Smooth muscle cell of trachea (primary cell): ENCODE measurements at places on chromosomes 3 and 15. TPM values are rescaled to one million over a fixed set of nuclear protein-coding genes. Genes with fewer than 3 reads are reported as not detected.

NR1I2 gene
- not detected in 2 replicates for total RNA-seq

EXD1 gene
- under 0.01 TPM in 1 of 2 replicates, not detected in the other for total RNA-seq

POC1A gene
- 5.5 and 15.0 TPM in 2 replicates for total RNA-seq

C2CD4B gene
- 0.15 TPM in 1 of 2 replicates, not detected in the other for total RNA-seq

NECTIN3 gene
- 73.0 and 75.8 TPM in 2 replicates for total RNA-seq
